ENCODE measurements at places on chromosomes 3 and 15. TPM values are rescaled to one million over a fixed set of nuclear protein-coding genes. Genes with fewer than 3 reads are reported as not detected.

PIF1 gene
- total RNA-seq = 0.48 TPM

POPDC2 gene
- 598 TPM for total RNA-seq

- DNase-seq = no peak
Measured at GRCh38 chr3:179589143-179589542, 15.3 kb downstream of the MRPL47 start.

DNA sequence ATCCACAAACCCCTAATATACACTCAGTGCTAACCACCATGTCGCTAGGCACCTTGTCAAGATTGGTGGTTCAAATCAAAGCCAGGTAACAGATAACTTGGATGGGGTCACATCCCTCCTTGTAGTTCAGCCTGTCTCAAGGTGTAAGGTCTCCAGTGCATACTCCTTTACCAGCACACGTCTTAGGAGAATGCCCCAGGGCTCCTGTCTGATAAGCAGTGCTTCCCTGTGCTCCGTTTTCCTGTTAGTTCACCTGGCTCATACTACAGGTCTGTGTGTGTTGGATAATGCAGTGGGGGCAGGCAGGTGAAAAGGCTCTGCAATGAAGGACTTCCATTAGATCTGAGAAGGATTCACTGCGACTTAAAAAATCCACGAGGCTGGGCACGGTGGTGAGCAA lies 50.7 kb downstream of the ETV5 start:
- no peak for DNase-seq

GRCh38 chr3:102200126-102200525 lies 234.7 kb upstream of the ZPLD1 start:
- no peak for DNase-seq
